ENCODE measurements at places on chromosomes 12 and 14.
A peak's percentile ranks its signal among the peaks of the same experiment; 100 is the strongest.

DNA sequence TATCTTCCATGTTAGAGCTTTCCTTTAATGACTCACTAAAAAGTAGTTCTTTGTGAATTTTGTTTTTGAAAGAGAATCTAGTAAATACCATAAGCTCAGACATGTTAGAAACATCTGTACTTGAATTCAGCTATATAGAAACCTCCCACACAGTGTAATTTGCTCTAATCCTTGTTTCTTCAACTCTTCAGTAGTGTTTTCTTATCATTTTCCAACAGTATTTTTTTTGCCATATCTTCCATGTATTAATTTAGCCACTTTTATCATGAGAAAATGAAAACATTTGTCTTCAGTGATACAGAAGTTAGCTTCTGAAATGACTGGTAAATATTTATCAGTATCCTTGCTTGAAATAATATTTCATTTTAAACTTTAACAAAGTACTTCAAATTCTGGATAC lies 73.6 kb downstream of the ARID2 start:
- no peak for DNase-seq

DNA sequence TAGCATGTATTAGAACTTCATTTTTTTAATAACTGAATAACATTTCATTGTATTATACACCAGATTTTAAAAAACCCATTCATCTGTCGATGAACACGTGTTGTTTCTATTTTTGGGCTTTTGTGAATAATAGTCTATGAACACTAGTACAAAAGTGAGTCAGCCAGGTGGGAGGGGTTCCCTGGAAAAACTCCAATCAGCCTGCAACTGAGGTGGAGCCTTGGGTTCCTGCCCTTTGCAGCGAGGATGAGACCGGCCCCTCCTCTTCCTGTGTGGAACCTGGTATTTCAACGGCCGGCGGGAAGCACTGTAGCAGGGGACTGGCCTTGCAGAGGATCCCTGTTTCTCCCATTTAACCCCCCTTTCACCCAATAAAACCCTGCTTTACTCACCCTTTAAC lies 56.1 kb downstream of the LMNTD1 start:
- no peak for DNase-seq

GRCh38 chr14:25150401-25150800 lies 100.5 kb upstream of the STXBP6 start:
- no peak for DNase-seq

DNA sequence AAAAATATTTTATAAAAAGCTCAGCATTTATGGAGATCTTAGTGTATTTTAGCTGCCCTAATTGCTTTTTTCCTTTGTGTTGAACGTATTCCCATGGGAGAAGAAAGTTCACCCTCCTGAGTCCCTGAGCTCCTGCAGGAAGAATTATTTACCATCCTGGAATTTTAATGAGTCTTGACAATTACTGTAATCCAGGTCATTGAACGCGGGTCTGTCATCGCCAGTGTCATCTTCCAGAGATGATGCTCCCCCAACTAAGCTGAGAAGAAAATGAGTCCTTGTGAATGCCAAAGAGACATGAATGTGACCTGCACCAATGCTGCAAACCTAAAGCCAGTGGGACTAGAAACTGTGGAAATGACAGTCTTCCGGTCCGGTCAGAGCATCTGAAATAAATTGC lies 129.5 kb downstream of the FBXL14 start:
- DNase-seq = no peak

DNA sequence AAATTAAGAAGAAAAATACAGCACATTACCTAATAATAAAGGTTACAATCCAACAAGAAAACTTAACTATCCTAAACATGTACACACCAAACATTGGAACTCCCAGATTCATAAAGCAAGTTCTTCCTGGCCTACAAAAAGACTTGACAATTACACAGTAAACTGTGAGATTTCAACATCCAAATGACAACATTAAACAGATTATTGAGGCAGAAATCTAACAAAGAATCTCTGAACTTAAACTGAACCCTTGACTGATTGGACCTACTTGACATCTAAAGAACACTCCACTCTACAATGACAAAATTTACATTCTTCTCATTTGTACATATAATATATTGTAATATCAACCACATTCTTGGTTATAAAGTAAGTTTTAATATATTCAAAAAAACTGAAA lies 1341.3 kb downstream of the LRFN5 start:
- DNase-seq = no peak

GRCh38 chr14:73758392-73759182 lies 44.4 kb upstream of the PNMA1 start:
- DNase-seq = peak; percentile 78

DNA sequence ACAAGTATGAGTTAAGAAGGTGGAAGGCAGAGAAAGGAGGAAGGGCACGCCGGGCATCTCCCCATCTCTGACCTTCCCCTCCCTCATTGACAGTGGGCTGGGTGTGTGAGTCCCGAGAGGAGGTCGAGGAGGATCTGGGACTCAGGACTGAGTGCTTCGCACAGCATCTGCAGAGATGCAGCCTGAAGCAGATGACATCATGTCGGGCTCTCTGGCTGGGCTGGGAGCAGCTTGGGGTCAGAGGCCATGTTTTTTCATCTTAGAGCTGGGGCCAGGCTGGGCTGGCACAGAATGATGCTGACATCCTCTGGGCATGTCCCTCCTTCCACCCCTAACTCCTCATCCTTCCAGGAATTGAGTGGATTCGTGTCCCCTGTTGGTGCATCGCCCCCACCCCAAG lies 43.5 kb downstream of the CMKLR1 start:
- DNase-seq = no peak

DNA sequence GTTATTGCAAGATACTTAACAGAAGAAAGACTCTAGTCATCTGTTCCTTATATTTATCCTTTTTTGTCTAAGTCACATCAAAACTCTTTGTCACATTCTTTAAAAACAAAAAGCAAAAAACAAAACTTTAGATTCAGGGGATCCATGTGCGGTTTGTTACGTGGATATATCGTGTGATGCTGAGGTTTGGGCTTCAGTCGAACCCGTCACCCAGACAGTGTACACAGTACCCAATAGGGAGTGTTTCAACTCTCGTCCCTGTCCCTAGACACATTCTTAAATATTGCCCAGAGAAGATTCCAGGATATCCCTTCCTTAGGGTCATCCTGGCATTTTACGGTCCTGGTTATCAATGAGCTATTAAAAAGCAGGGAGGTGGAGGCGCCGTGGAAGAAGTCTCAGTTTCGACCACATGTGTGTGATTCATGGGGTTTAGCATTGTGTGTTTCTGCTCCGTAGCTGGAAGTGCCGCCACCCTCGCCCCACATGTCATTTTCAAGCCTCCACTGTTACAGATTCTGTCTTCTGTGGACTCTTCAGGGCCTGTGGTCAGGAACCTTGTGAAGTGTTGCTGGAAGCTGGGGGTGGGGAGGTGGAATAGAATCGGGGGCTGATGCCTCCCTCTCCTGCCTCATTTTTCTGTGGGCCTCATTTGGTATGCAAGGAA lies 19.9 kb downstream of the CCND2 start:
- DNase-seq = no peak

- DNase-seq = no peak
These were observed 387.5 kb downstream of the IPO8 start for GRCh38 chr12:30308010-30308717.

- DNase-seq = no peak
These were observed 405.4 kb downstream of the TMTC2 start for GRCh38 chr12:83092129-83092528.

DNA sequence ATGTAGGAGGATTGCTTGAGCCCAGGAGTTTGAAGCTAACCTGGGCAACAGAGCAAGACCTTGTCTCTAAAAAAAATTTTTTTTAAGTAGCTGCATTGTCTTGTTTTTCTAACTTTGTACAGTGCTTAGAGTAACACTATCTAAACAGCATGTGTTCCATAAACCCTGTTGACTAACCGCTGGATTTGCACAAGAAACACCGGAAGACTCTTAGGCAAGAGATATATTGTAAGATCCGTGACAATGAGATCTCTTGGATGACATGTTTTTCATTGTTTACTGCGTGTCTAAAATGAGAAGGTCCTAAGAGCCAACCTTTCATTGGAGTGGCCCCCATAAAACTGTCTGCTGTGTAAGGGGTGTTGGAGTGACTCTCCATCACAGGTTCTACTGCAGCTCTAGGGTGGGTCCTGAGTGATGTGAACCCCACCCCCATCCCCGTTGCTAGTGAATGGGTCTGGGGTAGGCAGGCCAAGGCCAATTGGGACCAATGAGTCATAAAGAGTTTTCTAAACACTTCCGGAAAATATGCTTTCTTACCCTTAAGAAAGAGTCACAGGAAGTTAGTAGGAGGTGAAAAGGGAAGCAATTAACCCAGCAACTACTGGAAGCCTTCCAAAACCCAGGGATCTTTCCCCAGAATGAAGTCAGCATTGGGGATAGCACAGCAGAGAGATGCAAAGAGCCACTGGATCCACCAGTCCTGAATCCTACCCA lies 24.3 kb upstream of the PCNX1 start:
- DNase-seq = no peak

- no peak for DNase-seq
These were observed 42.0 kb upstream of the PRICKLE1 start for GRCh38 chr12:42631513-42631912.

DNA sequence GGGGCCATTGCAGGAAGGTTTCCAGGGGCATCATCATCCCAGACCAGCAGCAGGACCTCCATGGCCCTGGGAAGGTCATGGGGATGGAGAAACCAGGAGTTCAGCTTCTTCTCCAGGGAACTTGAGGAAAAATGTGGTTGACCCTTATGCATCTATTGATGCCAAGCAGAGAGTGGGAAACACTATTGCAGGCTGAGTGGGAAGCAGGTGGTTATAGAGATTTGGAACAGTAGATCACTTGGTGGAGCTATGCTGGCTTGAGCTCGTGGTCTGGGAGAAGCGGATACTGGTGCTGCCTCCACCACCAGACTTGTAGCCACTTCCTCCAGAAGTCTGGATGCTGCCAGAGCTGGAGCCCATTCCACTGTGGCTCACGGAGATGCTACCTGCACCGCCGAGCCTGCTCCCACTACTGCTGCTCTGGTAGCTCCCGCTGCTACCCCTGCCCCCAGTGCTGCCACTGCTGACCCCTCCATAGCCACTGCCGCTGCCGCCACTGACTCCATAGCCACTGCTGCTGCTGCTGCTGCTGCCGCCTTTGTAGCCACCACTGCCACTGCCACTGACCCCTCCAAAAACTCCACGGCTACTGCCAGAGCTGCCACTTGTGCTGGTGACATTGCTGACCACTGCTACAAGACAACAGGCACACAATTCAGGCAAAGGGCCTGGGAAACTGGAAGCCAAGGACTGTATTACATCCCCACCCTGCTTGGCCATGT lies 8.5 kb downstream of the KRT76 start:
- no peak for DNase-seq

DNA sequence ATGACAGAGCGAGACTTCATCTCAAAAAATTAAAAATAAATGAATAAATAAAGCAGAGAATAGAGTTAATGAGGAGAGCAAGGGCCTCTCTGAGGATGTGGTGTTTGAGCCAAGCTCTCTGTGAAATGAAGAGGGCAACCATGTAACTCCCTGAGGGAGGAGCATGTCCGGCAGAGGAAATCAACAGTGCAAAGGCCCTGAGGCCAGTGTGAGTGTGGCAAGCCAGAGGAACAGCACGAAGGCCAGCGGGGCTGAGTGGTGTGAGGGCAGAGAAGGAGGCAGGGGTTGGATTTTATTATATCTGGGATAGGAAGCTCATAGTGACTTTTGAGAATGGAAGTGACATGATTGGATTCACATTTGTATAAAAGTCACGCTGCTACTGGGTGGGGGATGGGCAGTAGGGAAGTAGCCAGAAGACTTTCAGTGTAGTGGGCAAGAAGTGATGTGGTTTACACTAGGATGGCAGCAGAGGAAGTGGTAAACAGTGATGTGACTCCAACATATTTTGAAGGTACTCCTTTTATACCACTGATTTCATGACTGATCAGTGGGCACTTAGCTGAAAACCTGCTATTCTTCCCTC lies 10.3 kb upstream of the LRP1-AS start:
- DNase-seq = no peak

DNA sequence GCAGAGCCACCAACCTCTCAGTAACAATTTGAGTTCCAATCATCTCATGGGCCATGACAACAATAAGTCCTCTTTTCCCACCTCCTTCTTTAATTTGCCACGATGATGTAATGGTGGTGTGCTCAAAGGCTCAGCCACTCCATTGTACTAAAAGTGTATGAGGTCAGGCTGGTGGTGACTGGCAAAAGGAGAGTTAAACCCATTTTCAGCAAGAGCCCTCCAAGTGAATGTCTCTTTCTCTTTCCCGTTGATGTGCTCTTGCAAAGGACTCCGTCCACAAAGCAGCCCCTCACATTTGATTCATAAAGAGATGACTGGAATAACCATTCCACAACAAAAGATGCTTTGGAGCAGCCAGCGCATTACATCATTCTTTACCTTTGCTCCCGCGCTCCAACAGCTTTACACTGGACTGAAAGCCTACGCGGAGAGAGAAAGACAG lies 41.6 kb downstream of the DUSP16 start:
- no peak for DNase-seq

DNA sequence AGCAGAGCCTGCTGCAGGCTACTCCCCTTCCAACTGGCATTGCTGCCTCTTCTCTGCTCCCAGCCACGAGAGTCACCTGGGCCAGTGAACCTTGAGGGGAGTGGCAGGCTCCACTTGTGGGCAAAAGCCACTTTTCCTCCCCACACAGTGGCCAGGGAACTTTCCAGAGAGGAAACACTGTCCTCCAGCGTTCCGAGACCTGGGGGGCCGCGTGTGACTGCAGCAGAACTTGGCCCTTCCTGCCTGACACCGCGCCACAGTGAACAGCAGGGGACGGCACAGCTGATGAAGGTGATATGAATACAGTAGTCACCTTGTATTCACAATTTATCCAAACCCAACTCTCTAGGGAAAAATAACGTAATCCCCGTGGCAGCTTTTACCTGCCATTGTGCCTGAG lies 114.9 kb downstream of the PIWIL1 start:
- DNase-seq = no peak

GRCh38 chr14:68586896-68587751 lies 205.7 kb downstream of the ZFP36L1 start:
- no peak for DNase-seq

DNA sequence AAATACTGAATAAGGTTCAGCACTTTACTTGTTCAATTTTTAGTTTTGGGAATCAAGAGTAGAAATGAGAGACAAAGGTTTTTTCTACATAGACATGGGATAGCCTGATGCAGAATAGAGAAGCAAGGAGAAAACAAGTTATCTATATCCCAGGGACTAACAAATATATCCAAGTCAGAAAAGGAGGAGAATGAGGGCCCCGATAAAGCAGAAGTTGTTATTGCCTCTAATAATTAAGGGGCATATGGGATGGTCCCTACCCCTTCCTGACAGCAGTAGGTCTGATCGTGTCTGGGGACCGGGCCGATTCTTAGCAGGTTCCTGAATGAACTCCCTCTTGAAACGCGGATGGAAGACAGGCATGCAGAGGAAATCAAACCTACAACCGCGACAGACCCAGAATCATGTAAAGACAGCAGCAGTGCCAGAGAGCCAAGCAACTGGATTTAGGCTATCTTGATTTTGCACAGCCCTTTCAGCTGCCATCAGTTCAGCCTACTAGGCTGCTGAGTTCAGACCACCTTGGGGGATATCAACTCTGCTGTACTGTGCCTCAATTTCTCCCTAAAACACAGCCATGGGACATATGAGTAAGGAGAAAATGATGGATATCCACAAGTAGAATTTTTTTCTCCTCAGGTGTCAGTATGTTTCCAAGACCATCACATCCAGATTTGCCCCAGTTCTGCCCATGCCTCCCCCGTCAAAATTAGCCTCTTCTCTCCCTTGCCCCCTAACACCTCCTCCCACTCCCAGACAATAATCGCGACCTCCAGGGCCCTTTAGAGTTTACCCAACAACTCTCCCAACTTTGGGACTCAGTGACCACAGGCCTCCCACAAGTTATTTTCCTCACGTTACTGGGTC lies 706 bp downstream of the PRMT5 start:
- no peak for DNase-seq
